CD4-positive, alpha-beta T cell treated with Interferon alpha-2 for 1 hour (primary cell): ENCODE measurements at places on chromosomes 2 and 18.

DNA sequence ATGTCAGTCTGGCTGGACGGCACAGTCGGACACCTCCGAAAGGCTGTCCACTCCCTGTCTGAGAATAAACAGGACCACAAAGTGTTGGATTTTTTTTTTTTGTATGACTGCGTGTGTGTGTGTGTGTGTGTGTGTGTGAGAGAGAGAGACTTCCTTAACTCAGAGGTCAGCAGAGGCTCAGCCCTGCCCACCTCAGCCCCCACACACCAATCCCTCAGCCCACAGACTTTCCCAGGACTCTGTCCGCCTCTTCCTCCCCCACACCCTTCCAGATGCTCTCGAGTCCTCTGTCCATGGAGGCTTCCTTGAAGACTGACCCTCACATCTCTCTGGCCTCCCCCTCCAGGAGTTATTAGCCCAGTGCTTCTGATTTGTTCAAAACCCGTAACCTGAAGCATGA lies 147.3 kb downstream of the BCL11A start:
- no peak for DNase-seq

DNA sequence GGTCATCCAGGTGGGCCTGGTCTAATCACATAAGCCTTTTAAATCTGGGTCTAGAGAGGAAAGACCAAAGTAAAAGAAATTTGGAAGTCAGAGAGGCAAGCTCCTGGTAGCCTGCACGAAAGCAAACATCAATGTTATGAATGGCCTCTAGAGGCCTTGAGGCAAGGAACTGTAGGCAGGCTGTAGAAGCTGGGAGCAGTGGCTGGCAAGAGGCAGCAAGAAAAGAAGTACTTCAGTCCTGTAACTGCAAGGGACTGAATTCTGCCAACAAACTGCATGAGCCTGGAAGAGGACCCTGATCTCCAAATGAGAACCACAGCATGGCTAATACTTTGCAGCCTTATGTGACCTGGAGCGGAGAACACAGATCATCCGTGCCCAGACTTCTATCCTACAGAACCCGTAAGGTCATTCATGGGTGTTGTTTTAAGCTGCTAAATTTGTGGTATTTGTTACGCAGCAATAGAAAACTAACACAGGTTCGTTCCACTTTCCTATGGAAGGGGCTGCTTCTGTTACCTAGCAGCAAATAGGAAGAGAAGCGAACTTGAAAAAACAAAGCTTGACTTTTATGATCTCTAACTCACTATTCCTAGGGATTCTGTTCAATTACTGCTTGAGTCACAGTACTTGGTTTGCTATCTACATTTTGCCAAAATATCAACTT lies 1.2 kb downstream of the IMMT start:
- DNase-seq: no peak

DNA sequence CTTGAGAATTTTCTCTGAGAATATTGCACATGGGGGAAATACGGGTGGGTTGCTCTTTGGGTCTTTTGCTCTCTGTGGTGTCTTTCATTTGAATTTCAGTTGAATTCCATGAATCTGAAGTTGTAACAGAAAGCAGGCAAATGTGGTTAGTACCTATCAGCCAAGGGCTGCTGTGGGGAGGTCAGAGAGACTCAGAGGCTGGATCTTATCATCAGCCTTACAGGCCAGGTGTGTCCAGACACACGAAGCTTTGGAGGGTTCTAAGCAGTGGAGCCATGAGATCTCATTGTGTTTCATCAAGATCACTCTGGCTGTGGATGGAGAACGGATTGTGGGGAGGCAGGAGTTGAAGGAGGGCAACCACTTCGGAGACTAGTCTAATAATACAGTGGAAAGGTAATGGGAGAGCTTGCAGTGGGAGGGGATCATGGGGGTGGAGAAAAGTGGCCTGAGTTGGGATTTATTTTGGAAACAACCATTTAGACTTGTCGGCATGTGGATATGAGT lies 68.1 kb downstream of the GNAL start:
- no peak for DNase-seq

DNA sequence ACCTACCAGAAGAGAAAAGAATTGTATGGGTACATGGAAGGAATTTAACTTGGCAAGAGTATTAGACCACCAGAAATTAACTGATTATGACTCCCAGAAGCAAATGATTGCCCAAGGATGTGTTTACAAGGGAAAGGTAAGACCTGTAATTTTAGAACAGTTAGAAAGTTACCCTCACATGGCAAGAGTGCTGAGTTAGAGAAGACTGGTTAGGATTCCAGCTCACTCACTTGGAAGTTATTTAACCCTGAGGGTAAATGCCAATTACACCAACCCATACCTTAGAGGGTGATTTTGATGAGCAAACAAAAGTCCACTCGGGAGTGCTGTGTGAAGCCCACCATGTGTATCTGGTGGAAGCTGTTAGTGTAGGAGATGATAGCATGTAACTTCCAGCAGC lies 170.2 kb downstream of the TPGS2 start:
- no peak for DNase-seq

- peak; percentile 14 for DNase-seq
These were observed 207.5 kb downstream of the SPP2 start for GRCh38 chr2:234257859-234258561.

GRCh38 chr2:181308766-181309515 lies 148.2 kb upstream of the ITGA4 start:
- DNase-seq: no peak

DNA sequence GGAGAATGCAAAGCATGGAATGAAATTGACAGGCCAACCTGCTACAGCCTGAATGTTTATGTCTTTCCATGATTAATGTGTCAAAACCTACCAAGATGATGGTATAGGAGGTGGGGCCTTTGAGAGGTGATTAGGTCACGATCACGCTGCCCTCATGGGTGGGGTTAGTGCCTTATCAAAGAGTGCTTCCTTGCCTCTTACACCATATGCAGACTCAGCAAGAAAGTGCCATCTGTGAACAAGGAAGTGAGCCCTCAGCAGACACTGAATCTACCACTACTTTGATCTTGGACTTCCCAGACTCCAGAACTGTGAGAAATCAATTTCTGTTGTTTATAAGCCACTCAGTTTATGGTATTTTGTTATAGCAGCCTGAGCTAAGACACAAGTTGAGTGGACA lies 147.5 kb upstream of the BCL2L11 start:
- no peak for DNase-seq

DNA sequence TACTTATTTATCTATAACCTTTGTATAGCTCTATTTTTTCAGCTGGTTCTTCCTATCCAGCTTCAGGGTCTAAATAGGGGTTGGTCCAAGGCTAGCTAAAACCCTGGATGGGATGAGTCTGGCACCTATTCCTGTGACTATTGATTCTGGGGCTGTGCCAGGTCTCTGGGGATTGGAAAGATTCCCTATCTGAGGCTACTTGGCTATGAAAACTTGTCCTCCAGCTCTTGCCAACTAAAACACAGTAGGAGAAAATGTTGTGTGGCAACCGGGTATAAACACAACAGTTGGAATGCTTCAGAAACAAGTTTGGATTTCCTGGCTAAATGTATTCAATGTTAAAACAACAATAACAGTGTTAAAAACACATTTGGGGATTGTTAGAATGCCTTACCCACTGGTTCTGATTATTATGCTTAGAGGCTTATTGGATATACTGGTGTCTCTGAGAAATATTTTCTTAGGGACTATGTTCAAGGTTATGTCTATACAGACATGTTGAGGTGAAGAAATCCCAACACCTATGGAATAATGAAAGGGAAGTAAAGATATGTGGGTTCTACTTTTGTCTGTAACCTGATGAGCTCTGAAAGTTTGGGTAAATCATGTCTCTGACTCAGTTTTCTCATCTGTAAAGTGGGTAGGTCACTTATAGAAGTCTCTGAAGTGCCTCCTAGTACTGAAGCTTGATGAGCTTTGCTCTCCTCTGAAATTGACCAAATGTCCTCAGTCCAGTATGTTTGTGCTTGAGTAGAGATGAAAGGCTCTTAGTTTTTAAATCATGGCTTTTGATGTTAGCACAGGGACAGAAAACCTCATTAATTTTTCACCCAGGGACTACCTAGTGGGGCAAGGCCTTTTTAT lies 460.7 kb downstream of the MTX2 start:
- DNase-seq: no peak

GRCh38 chr2:167861574-167862193 lies 385.7 kb downstream of the STK39 start:
- no peak for DNase-seq

- no peak for DNase-seq
These were observed 217.6 kb downstream of the ATAD2B start for GRCh38 chr2:23709311-23709710.

- no peak for DNase-seq
These were observed 22.1 kb upstream of the ARPC2 start for GRCh38 chr2:218194880-218195279.

- DNase-seq: peak; percentile 89
These were observed 125.7 kb downstream of the HDAC4 start for GRCh38 chr2:239275044-239275685.

DNA sequence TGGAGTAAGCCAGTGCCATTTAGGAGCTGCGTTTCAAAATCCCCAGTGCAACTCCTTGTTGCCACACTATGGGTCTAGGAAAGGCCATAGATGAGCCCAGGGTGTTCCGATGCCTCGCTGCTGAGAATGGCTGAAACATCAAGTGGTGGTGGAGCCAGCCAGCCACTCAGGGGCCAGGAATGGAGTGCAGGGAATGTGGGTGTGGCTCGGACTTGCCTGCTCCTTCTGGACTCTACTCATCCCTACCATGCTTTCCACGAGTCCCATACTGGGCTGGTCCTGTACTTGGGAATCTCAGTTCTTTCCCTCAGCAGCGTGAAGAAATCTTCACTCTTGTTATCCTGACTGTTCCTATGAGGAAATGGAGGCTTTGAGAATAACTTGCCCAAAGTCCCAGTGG lies 143.5 kb downstream of the INSIG2 start:
- DNase-seq: no peak

- no peak for DNase-seq
These were observed 13.4 kb downstream of the ARHGEF4 start for GRCh38 chr2:130849896-130850787.

GRCh38 chr2:57902578-57902977 lies 144.0 kb upstream of the VRK2 start:
- DNase-seq: no peak

DNA sequence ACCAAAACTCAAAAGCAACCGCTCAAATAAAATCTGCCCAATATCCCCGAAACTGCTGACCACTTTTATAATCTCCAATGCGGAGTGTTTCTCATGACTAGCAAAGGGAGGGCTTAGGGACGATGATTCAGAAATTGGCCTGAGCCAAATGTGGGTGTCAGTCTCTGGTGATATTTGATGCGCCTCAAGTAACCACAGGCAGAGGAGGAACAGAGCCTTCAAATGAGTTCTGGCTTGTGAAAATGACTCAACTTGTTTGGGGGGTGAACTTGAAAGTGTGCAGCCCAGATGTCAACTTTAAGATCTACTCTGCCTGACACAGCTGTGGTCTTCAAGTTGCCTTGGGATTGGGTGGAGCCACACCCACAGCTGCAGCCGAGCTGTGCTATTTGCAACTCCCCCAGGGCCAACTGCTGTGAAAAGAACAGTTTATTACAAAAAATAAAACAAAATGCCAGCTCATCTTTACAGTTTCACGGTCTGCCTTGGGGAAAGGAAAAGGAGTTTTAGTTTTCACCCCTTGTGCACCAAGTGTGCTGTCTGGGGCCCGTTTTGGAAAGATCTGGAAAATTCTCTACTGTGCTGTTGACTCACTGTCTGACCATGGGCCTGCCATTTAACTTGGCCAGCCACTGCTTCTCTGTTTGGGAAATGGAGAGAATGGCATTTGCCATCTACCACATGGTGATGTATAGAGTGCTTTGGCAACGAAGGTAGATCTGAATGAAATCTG lies 222.1 kb downstream of the MTX2 start:
- peak; percentile 26 for DNase-seq

DNA sequence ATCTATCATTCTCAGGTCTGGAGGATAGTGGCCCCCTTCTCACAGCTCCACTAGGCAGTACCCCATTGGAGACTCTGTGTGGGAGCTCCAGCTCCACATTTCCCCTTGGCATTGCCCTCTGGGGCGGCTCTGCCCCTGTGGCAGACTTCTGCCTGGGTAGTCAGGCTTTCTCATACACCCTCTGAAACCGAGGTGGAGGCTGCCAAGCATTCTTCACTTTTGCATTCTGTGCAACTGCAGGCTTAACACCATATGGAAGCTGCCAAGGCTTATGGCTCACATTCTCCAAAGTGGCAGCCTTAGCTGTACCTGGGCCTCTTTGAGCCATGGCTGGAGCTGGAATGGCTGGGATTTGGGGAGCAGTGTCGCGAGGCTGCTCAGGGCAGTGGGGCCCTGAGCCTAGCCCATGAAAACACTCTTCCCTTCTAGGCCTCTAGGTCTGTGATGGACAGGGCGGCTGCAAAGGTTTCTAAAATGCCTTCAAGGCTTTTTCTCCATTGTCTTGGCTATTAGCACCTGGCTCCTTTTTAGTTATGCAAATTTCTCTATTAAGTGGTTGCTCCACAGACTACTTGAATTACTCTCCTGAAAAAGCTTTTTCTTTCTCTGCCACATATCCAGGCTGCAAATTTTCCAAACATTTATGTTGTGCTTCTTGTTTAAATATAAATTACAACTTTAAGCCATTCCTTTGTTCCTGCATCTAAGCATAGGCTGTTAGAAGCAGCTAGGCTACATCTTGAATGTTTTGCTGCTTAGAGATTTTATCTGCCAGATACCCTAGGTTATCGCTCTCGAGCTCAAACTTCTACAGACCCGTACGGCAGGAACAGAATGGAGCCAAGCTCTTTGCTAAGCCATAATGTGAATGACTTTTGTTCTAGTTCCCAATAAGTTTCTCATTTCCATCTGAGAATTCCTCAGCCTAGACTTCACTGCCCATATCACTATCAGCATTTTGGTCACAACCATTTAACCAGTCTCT lies 206.5 kb downstream of the CPS1 start:
- no peak for DNase-seq

DNA sequence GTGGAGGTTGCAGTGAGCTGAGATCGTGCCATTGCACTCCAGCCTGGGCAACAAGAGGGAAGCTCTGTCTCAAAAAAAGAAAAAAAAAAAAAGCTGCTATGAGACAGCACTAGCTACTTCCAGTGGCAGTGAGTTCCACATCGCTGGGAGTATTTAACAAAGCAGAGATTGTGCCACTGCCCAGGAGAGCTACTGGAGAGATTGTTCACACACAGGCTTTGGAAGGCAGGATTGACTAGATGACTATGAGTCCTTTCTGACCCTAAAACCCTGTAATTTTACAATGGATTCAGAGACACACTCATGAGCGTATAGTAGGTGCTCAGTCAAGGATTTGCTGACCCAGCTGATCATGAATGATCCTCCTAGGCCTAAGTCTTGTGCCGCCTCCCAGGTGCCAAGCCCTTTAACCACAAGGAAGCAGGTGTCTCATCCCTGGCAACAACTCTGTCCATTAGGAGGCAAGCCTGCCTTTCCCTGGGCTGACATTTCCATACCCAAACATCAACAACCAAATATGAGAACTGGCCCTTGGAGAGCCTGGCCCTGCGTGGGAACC lies 45.0 kb upstream of the ODC1 start:
- DNase-seq: no peak

GRCh38 chr2:224682134-224682533 lies 34.0 kb downstream of the CCDC195 start:
- no peak for DNase-seq

- no peak for DNase-seq
These were observed 75.4 kb downstream of the SH3RF3 start for GRCh38 chr2:109204412-109204811.

- DNase-seq: no peak
These were observed 87.0 kb downstream of the EPB41L3 start for GRCh38 chr18:5456577-5457461.

- no peak for DNase-seq
These were observed 353.8 kb upstream of the SALL3 start for GRCh38 chr18:78625847-78626246.
